Astrocyte (in vitro differentiated cells and primary cell): ENCODE measurements at places on chromosomes 5 and 9.

DNA sequence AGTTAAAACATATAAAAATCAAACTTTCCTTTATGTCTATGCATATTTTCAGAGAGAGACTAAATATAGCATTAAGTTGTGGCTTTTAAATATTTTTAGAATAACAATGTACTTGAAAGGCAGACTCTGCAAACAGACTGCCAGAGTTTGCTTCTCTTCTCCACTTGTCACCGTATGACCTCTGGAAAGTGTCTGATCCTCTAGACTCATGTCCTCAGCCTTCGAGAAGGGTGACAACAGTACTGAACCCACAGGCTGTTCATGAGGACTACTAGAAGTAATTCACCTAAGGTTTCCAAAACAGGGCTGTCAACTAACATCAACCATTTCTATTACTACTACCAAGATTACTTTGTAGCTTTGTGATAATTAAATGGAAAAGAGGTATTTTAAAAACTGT, 167.7 kb upstream of the TBCA start:
- no peak for DNase-seq

DNA sequence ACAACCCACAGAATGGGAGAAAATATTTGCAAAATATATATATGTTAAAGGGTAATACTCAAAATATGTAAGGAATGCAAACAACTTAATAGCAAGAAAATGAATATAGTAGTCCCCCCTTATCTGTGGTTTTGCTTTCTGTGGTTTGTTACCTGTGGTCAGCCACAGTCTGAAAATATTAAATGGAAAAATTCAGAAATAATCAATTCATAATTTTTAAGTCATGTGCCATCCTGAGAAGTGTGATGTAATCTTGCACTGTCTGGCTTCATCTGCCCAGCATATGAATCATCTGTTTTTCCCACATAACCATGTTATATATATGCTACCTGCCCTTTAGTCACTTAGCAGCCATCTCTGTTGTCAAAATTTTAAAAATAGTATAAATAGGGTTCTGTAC, 11.7 kb downstream of the CER1 start:
- DNase-seq: peak; percentile 42

- no peak for DNase-seq
These were observed 763 bp upstream of the IRX2 start for GRCh38 chr5:2752059-2752820.

DNA sequence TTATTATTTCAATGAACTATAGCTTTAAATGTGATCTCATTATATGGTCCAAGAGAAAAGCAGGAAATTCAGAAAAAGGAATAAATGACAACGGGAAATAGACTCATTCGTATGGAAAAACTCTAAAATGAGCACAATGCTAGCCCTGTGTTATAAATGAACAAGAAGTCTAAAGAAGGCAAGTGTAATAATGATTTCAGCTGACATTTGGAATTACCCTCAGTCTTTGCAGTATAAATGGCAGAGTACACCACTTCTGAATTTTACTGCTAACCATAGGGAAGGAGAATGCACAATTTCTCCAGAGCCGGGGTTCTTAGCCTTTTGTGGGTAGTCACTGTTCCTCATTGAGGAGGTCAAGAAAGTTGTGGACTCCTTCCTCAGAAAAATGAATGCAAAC, 93.1 kb downstream of the ANKRD55 start:
- DNase-seq: no peak

- no peak for DNase-seq
These were observed 18.1 kb downstream of the LPCAT1 start for GRCh38 chr5:1505506-1506241.

GRCh38 chr9:134390947-134391318, 64.7 kb downstream of the RXRA start:
- no peak for DNase-seq

DNA sequence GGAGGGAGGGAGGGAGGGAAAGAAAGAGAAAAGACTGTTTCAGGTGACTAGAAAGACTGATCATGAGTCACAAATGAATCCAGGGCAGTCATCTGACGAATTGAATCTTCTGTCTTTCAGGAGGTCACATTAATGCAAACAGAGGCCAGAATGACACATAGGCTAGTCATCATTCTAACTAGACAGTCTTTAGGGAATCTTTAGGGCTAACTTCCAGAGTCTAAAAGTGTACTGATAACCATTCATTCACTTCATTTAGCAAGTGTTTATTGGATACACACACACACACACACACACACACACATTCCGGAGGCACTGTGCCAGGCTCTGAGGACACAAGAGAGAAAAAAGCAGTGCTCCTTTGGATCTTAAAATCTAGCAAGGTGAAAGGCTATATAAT, 156.7 kb downstream of the EBF1 start:
- DNase-seq: peak; percentile 87

DNA sequence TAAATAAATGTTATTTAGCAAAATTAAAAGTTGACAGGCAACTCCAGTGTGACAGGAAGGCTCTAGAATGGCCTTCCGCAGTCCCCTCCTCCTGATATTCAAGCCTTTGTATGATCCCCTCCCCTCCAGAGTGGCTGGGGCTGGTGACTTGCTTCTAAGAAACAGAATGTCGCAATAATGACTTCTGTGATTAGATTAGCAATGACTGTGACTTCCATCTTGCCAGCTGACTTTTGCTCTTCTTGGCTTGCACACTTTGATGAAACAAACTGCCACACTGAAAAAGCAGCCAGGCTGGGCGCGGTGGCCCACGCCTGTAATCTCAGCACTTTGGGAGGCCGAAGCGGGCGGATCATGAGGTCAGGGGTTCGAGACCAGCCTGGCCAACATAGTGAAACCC, 106.5 kb upstream of the LARP1 start:
- DNase-seq: no peak

DNA sequence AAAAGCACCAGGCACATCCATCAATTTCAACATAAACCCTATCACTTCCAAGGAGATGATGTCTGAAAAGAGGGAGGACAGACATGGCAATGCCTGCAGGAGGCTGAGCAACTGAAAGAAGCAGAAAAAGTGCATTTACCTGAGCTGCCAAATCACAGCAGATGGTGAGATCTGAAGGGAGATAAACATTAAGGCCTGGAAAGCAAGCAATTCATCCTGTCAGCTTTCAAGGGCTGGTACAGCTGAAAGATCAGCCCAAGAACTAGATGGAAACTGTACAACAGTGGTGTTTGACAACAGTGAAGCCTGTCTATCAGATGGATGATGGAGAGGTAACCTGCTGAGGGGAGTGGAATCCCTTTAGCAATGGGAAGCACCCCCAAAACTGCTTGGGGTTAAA, 433.2 kb upstream of the ZNF608 start:
- no peak for DNase-seq

DNA sequence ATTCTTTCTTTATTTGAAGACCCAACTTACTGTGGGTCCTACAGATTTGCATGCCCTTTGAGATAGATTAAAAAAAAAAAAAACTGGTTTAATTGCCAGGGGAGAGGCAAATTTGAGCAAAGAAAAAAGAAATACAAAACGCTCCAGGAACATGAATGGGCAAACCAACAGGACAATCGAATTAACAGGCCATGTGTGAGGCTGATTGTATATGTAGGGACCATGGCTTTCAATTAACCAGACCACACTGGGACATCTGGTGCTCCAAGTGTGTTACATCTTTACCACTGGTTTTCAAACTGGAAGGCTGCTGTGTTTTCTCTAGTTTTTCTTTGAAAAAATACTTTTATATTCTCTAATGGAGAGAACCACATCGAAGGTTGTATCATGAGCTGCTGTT, 612.1 kb upstream of the SEMA6A start:
- no peak for DNase-seq

GRCh38 chr9:23850242-23850689, 24.2 kb upstream of the ELAVL2 start:
- no peak for DNase-seq

- no peak for DNase-seq
These were observed 228.7 kb upstream of the DAP start for GRCh38 chr5:10989577-10990263.

DNA sequence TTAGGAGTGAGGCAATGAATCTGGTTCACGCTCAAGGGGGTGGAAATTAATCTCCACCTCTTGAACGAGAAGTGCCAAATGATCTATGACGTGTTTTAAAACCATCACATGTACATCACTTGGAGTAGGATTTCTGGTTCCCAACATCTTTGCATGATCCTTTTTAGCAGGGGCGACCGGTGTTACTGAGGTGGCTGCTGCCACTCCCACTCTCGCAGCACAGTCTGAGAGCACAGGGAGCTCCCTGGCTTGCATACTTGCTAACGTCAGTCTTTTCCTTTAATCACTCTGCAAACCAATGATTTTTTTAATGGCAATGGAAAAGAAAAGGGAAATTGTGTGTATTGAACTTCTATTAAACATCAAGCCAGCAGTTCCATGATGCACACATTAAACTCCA, 624.4 kb downstream of the IRX1 start:
- DNase-seq: no peak

- DNase-seq: no peak
These were observed 99.9 kb downstream of the KLF4 start for GRCh38 chr9:107389617-107390071.

GRCh38 chr5:160547872-160548271, 126.2 kb downstream of the PTTG1 start:
- no peak for DNase-seq

DNA sequence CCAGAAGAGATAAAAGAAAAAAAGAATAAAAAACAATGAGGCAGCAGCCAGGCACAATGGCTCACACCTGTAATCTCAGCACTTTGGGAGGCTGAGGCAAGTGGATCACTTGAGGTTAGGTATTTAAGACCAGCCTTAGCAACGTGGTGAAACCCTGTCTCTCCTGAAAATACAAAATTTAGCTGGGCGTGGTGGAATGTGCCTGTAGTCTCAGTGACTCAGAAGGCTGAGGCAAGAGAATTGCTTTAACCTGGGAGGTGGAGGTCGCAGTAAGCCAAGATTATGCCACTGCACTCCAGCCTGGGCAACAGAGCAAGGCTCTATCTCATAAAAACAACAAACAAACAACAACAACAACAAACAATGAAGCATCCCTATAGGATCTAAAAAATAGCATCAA, 121.5 kb downstream of the HMHB1 start:
- DNase-seq: no peak

GRCh38 chr5:149170299-149170698, 29.0 kb downstream of the ABLIM3 start:
- peak; percentile 67 for DNase-seq

DNA sequence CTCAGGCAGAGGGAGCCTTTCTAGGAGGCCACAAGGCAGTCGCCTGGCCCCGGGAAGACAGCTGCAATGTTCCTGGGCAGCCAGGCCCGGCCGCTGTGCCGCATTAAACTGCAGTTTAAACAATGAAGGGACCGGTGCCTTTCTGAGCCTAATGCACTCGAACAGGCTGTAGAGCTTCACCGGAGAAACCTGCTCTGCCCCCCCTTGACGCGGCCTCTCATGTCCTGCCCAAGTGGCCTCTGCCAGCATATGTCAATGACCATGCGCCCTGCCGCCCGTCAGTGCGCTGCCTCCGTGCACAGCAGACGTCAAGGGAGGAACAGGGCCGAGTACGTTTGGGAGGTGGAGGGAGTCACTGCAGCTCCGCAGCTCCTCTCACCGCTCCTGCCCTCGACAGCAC, 38.4 kb upstream of the BARHL1 start:
- no peak for DNase-seq

GRCh38 chr9:95516221-95516733, 494 bp downstream of the PTCH1 start:
- DNase-seq: no peak

- peak; percentile 85 for DNase-seq
These were observed 7.6 kb downstream of the ENC1 start for GRCh38 chr5:74632947-74633356.

GRCh38 chr9:96186591-96187011, 115.4 kb downstream of the HSD17B3 start:
- peak; percentile 17 for DNase-seq

- DNase-seq: no peak
These were observed 7.9 kb downstream of the NACC2 start for GRCh38 chr9:136086951-136087740.

GRCh38 chr5:115415143-115415491, 118.7 kb upstream of the CCDC112 start:
- DNase-seq: peak; percentile 84

GRCh38 chr5:141623611-141624010, 4.8 kb upstream of the DIAPH1 start:
- no peak for DNase-seq

GRCh38 chr5:39062530-39062929, 11.7 kb downstream of the RICTOR start:
- DNase-seq: no peak

GRCh38 chr9:81564632-81565031, 124.7 kb downstream of the TLE1 start:
- no peak for DNase-seq

- no peak for DNase-seq
These were observed 113.6 kb downstream of the GNA14 start for GRCh38 chr9:77534376-77535057.

GRCh38 chr5:171711571-171711970, 74.0 kb upstream of the SMIM23 start:
- DNase-seq: no peak

GRCh38 chr9:89363921-89364665, 45.8 kb downstream of the SECISBP2 start:
- no peak for DNase-seq

DNA sequence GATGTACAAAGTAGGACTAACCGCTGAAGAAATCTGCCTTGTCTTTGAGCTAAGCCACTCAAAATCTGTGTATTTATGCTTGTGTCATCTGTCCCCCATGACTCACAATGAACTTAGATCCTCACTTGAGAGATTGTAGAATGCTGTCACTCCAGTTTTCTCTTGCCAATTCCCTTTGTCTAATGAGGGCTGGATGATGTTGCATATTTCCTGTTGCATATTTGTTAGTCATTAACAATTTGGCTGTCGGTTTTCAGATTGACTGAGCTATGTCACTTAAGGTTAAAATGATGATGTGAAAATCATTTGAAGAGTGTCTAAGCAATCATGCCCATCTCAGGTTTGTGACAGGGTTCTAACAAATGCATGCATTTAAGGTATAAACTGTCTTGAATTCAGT, 481.7 kb downstream of the CDH10 start:
- DNase-seq: no peak

GRCh38 chr9:107778661-107779060, 289.1 kb upstream of the KLF4 start:
- DNase-seq: no peak

DNA sequence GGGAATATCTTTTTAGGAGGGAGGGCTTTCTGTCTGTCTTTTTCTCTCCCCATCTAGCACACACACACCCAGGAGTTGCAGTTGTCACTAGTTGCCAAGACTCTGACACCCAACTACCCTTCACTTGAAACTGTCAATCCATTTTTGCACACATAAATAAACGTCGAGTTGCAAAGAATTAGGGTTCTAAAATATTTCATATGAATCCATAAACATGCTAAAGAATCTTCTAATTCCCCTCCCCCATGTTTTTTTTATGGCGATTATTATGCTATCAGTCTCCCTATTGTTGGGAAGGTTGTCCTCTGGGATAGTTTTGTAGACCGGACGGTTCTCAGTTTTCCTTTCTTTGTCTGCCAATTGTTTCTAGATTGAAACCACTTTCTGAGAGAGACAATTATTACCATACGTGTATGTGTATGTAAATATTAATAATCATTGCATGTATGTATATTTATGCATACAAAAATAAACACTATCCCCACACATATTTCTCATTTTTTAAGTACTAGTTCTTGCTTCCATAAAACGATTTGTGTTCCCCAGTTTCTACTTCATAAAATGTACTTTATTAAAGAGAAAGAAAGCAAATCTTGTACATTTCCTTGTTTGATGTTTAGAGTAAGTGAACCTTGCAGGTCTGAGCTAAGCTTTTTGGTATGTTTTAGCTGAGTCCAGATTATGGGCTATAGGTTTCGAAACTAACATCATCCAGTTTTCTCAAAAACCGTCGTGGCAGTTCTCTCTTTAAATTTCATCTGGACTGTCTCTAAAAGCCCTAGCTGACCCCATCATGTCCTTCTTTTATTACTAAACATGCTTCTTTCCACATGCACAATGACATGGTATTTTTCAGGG, 165.0 kb upstream of the MPDZ start:
- no peak for DNase-seq
